ENCODE measurements at places on chromosomes 1 and 21.
A peak's percentile ranks its signal among the peaks of the same experiment; 100 is the strongest.

GRCh38 chr1:93681101-93681988, at the start of gene BCAR3:
BCAR3 (minus strand) TSS chr1:93681837; CDS start chr1:93674930, 6,907 bp downstream.
- peak; percentile 75 for ATAC-seq

GRCh38 chr1:156953571-156953970, 33.1 kb downstream of the LRRC71 start:
- ATAC-seq, result no peak

- ATAC-seq, result no peak
Observed at GRCh38 chr1:90435351-90435750, 281.8 kb downstream of the BARHL2 start.

DNA sequence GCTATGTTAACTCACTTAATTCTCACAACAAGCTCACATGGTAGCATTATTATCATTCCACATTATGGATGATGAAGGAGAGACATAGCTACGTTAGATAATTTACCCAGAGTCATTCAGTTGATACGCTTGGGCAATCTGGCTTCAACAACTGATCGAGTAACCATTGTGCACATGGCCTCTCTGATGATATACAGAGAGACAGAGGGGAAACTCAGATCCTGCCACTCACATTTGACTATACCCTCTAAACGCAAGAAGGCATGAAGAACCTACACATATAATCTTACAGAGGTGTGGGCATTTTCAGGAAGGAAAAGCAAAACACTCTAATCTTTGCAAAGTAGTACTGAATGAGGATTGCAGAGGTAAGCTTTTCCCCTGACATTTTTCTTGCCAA, 360.1 kb downstream of the BARHL2 start:
- no peak for ATAC-seq

- ATAC-seq, result no peak
Observed at GRCh38 chr1:221164951-221165838, 286.0 kb downstream of the HLX start.

GRCh38 chr21:43900078-43900385, 35.0 kb downstream of the AGPAT3 start:
- ATAC-seq, result no peak

DNA sequence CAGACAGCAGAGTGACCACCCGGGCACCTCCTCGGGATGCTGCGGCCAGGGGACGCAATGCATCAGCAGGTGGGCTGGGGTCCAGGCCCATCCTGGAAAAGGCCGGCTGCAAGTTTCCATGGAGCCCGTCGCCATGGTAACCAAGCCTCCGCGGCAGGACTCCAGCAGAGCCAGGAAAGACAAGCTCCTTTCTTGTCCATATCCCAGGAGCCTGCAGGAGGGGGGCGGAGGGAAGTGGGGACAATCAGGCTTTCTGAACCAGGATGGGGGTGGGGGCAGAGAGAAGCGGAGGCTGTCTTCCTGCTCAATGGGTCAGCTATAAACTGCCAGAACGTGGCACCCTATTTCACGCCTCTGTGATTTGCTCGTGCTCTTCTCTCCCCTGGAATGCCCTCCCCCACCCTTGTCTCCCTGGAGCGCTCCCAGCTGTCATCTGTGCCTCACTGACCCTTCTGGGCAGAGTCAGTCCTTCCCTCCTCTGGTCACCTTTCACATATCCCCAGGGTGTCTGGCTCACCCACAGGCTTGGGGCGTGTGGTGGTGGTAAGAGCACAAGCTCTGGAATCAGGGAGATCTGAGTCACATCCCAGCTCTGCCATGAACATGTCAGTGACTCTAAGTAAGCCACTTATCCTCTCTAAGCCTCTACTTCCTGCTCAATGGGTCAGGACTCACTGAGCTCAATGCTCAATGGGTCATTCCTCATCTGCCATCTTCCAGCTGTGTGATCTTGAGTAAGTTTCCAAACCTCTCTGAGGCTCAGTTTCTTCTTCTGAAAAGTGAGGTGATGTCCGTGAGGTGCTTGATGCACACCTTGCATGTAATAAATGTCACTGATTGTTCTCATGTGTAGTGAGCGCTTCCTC, 58.9 kb upstream of the LAPTM5 start:
- peak; percentile 92 for ATAC-seq

- peak; percentile 47 for ATAC-seq
Observed at GRCh38 chr1:236451796-236452373, 57.8 kb downstream of the EDARADD start.
